ENCODE measurements at places on chromosomes 6 and 20.

DNA sequence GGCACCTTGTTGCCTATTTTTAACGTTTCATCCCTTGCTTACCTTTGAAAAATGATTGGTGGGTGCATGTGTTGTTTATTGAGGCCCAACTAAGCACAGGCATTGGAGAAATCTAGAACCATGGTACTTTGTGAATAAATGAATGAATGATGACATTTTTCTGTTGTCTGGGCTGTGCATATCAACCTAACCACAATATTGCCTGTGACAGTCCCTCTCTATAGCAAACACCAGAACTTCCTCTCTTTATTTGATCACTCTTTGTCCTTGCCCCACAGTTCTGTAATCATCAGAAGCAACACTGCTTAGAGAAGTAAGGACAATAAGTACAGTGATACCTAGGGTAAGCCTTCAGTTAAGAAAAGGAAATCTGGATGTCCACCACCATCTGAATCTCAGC is 75.1 kb downstream of the TBC1D7 start:
- no peak for DNase-seq

- DNase-seq: peak; percentile 97
Observed at GRCh38 chr20:62358171-62359042, 8.7 kb downstream of the LAMA5 start.

GRCh38 chr6:22343864-22344263 is 47.0 kb upstream of the PRL start:
- DNase-seq: no peak

- no peak for DNase-seq
Observed at GRCh38 chr20:53395188-53395923, 198.3 kb downstream of the ZNF217 start.

DNA sequence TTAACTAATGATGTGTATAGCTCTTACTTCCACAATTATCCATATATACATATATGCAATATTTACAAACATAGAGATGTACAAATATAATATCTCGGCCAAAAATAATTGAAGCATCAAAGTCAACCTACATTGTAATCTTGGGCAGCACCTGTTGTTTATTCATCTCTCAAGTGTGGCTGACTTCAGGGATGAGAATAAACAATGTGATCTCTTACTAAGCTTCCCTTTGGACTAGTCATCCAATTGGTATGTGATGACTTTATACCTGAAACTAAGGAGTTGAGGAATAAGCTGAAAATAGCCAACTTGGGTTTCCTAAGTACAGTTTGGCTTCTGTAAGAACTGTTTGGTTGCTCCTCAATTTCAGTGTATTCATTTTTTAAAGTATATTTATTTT is 256.6 kb downstream of the KHDC1L start:
- DNase-seq: no peak

- no peak for DNase-seq
Observed at GRCh38 chr6:36897609-36898008, 11.9 kb downstream of the C6orf89 start.

- no peak for DNase-seq
Observed at GRCh38 chr20:19840111-19840710, 82.2 kb downstream of the RIN2 start.

DNA sequence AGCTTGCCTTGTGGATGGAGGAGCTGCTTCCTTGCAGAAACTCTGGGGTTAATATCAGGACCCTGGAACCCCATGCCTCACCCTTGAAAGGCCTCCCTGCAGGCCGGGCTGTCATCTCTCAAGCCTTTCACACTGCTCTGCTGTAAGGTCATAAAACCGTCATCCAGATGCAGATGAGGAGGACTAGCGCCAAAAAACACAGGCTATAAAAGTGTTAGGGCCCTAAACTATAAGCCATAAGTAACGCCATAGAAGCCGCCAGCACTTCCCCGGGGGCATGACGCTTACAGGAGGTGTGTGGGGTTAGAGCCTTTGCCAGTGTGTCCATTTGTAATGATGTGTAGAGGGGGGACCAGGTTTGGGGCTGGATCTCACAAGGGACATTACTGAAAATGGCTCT is 47.6 kb downstream of the CDH4 start:
- no peak for DNase-seq

Measured in left lobe of liver (tissue), 2 donors.